ENCODE measurements at places on chromosomes 7 and 10. TPM values are rescaled to one million over a fixed set of nuclear protein-coding genes. Genes with fewer than 3 reads are reported as not detected.

GRCh38 chr7:18201350-18201749 is 173.7 kb upstream of the PRPS1L1 start:
- H3K36me3 ChIP-seq: no peaks in the 10 kb centered on the region
- DNase-seq: no peak
- H3K4me3 ChIP-seq: no peak overlapping the region

GRCh38 chr10:17134737-17135260 is 5.2 kb upstream of the CUBN start:
- H3K4me1 ChIP-seq: no peaks in the 10 kb centered on the region
- H3K27ac ChIP-seq: no peak overlapping the region
- no peak overlapping the region for H3K4me3 ChIP-seq

DNA sequence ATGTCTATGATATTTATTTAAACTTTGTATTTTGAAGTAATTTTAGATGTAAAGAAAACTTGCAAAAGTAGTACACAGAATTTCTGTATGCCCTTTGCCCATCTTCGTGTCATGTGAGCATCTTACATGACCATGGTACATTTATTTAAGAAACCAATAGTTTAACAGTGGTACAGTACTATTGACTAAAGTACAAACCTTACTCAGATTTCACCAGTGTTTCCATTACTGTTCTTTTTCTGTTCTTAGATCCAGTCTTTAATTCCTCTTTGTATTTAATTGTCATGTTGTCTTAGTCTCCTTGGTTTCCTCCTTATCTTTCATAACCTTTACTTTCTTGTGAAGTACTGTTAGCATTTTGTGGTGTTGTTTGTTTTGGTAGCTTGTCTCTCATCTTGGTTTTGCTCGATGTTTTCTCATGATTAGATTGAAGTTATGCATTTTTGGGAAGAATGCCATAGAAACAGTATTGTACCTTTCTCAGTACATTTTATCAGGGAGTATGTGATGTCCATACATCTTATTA is 24.1 kb downstream of the TAX1BP1 start:
- H3K4me1 ChIP-seq: no peaks in the 10 kb centered on the region
- H3K27me3 ChIP-seq: no peaks in the 10 kb centered on the region
- no peak overlapping the region for H3K4me3 ChIP-seq
- H3K27ac ChIP-seq: no peak overlapping the region
- DNase-seq: no peak
- peaks cover 13% of the 10 kb centered on the region for H3K36me3 ChIP-seq

DNA sequence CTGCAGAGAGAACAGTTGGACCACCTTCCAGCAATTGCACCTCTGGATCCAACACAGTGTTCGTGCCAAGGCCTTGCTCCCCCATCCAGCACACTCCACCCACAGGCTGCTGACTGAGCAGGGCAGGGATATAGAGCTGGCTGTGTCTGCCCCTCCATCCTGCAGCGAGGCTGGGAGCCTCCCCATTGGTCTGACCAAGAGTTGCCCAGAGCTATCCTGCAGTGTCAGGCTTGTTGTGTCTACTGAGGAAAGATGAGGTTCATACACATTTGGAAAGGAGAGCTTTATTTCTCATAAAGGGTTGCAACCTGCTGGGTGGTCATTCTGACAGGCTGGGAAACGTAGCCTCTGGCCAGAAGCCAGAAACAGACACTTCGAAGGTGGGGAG is 27.1 kb downstream of the PRF1 start:
- peaks cover 41% of the 10 kb centered on the region for H3K4me1 ChIP-seq
- no peaks in the 10 kb centered on the region for H3K27me3 ChIP-seq
- DNase-seq: no peak

DNA sequence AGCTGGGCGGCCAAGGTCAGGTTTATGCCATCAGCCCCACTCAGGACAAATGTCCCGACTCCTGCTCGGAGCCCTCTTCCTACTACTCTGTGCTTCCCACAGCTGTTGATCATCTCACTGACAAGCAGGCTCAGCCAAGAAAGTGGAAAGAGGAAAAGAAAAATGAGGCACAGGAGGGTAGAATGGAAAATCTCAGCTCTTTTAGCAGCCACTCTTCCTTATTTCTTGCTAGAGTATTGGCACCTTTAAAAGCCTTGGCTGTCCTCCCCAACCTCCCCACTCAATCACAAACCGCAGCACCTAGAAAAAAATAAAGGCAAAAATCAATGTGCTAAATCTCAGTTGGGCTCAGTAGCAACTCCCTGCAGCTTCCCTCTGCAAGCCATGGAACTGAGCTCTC is 35.3 kb upstream of the AGK start:
- H3K36me3 ChIP-seq: no peaks in the 10 kb centered on the region
- H3K27me3 ChIP-seq: peaks cover 17% of the 10 kb centered on the region
- H3K4me1 ChIP-seq: peaks cover 12% of the 10 kb centered on the region
- no peak overlapping the region for H3K27ac ChIP-seq

- no peak overlapping the region for H3K27ac ChIP-seq
- no peaks in the 10 kb centered on the region for H3K4me1 ChIP-seq
- no peaks in the 10 kb centered on the region for H3K27me3 ChIP-seq
- H3K36me3 ChIP-seq: no peaks in the 10 kb centered on the region
Measured at GRCh38 chr7:47291461-47292081, 290.3 kb downstream of the TNS3 start.

DNA sequence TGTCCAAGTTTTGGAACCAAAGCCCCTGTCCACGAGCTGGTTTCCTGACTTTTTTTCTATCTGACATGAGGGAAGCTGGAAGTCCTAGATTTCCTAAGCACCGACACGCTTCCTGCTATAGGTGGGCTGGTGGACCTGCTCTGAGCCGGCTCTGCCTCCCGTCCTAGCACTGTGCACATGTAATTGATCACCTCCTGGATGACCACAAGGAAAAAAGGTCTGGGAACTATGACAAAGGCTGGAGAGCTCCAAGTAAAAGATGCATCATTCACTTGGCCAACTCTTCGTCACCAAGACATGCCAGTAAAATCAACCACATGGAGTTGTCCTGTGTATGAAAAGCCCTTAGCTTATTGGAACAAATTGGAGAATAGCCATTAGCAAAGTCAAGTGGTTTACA is 104.8 kb downstream of the ITIH5 start:
- H3K27me3 ChIP-seq: no peaks in the 10 kb centered on the region
- H3K4me1 ChIP-seq: no peaks in the 10 kb centered on the region
- H3K27ac ChIP-seq: no peak overlapping the region
- no peaks in the 10 kb centered on the region for H3K36me3 ChIP-seq
- no peak overlapping the region for H3K4me3 ChIP-seq

The DYDC1 gene
- total RNA-seq: not detected

The DNAJC12 gene
- not detected for total RNA-seq

Measured in B cell (primary cell).